KBM-7 (cell line): ENCODE measurements at places on chromosomes 3 and 15.

GRCh38 chr15:57427367-57427821 lies 51.1 kb downstream of the CGNL1 start:
- no peak for DNase-seq

DNA sequence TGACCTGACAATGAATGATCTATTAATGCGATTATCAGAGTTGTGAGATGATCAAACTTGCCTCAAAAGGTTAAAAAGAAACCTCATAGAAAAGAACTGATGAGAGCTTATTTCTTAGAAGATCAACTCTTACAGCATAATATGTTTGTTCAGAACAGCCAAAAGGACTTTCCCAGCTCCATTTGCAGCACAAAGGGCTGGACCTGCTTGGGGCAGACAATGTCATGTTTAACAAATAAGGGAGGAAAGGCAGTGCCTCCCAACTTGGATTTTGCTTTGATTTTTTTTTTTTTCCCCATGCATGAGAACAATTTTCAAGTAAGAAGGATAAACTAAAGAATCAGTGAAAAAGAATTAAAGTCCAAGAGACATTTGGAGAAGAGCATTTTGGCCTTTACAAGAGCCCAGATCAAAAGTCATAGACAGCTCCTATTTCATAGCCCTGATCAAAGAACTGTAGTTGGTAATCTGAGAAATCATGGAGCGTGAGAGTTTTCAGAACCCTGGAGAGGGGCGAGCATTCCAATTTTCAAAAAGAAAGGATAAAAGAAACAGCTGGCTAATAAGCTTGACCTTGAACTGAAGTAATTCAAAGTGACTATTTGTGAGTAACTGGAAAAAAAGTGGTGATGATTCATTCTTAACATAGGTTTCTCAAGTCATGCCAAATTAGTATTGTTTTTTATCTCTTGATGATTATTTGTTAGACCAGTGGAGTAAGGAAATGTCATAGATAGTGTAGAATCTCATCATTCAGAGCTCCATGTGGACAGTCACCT lies 136.0 kb upstream of the CFAP20DC start:
- no peak for DNase-seq

GRCh38 chr15:98853161-98853560 lies 154.4 kb downstream of the PGPEP1L start:
- peak; percentile 90 for DNase-seq

- DNase-seq, result no peak
These were observed 288.9 kb upstream of the C2CD4B start for GRCh38 chr15:62453981-62454380.

GRCh38 chr3:108477511-108478147 lies 32.8 kb downstream of the MYH15 start:
- DNase-seq, result peak; percentile 70

DNA sequence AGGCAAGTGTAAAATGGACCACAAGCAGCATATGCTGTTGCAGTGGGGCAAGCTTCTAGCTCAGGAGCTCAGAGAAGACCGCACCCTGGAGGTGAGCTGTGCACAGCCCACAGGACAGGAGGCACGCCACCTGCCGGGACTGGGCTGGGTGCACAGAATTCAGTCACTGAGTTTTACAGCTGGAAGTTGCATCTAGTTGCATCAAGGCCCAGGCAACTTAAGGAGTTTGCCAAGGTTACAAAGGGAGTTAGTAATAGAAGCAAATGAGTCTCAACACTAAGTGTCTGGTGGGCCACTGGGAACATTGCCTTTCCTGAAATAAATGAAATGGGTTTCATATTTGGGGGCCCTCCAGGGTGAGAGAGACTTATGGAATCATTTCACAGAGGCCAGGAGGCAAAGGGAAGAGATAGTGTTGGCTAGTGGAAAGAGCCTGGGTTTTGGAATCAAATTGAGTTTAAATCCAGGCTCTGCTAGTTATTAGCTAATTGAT lies 36.0 kb upstream of the TIMP4 start:
- DNase-seq, result no peak

GRCh38 chr3:38579141-38579540 lies 70.3 kb downstream of the SCN5A start:
- no peak for DNase-seq

- DNase-seq, result no peak
These were observed 29.0 kb upstream of the ATP10A start for GRCh38 chr15:25892126-25892525.

GRCh38 chr3:141901914-141902313 lies 25.5 kb downstream of the ATP1B3 start:
- DNase-seq, result no peak

DNA sequence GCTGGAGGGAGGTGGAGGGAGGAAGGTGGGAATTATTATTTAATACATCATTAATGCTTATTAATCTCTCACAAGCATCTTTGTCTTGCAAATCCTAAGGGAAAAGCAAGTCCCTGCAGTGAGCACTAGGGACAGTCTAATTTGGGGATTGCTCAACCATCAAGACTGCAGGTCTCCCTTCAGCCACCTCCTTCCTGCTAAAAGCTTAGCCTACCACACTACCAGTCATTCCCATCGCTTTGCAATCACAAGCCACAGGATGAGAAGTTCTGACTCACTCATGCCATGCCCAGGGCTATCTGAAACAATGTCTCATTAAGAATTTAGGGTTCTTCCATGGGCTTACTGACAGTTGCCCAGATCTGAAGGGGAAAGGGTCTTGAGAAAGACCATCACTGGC lies 51.0 kb upstream of the EIF1B start:
- DNase-seq, result no peak
